ENCODE measurements at places on chromosomes 3 and 15.

DNA sequence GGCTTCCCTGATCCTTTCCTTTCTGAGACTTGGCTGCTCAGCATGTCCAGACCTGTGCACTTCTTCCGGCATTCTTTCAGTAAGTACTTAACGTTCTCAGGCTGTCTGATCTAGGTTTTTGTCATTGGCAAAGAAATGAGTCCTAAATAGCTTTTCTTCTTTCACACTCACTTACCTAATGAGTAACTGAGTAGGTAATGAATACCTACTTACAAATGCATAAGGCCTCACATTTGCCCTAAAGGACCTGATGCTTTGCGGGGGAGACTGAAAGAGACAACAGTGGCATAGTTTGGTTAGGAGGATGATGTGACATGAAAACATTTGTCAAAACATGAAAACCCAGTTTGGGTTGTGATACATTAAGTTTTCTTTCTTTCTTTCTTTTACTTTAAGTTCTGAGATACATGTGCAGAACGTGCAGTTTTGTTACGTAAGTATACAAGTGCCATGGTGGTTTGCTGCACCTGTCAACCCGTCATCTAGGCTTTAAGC, 516.7 kb upstream of the CFAP20DC start:
- no peak for DNase-seq

GRCh38 chr15:64379216-64379960, 1.9 kb downstream of the PCLAF start:
- no peak for DNase-seq

GRCh38 chr3:86702381-86702958, 288.5 kb downstream of the VGLL3 start:
- no peak for DNase-seq

- no peak for DNase-seq
Measured at GRCh38 chr3:146189519-146190173, 28.7 kb upstream of the PLOD2 start.

DNA sequence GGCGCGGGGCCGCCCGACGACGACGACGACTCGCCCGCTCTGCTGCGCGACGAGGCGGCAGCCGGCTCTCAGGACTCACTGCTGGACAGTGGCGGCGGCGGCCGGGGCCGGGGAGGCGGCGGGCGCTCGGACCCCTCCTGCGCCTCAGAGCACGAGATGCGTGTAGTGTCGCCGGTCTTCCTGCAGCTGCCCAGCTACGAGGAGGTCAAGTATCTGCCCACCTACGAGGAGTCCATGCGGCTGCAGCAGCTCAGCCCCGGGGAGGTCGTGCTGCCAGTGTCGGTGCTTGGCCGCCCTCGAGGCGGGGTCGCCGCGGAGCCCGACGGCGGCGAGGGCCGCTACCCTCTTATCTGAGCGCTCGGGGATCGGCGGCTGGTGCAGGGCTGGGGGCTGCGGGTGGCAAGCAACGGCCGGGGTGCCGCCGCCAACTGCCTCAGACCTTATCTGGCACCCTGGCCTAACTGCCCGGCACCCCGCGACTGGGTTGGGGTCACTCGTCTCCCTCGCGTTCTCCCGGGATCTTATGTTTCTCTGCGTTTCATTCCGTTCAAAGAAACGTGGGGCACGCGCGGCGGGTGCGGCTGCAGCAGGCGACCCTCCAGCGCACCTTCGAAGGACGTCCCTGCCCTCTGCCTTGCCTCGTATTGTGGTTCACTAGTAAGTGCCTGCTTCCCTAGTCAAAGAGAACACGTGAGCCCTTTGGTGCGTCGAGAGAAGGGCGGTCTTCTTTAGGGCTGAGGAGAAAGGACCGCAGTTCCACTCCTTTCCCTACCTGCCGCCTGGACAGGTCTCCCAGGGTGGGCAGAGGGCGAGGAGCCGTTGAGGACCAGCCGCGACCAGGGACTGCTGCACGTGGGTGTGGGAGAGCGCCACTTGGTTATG, 1.0 kb downstream of the C3orf80 start:
- no peak for DNase-seq

GRCh38 chr3:39716849-39717248, 92.6 kb upstream of the MYRIP start:
- DNase-seq, result no peak

- no peak for DNase-seq
Measured at GRCh38 chr3:468172-468571, 271.6 kb downstream of the CHL1 start.

DNA sequence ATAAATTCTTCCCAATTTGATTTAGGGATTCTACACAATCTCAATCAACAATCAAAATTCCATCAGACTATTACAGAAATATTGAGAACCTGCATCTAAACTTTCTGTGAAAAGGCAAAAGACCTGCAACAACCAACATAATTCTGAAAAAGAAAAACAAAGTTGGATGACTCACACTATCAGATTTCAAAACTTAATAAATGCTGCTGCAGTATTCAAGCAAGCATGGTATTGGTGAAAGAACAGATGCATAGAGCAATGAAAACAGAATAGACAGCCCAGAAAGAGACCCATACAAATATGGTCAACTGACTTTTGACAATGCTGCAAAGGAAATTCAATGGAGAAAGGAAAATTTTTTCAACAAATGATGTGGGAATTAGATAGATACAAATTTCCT, 477.1 kb upstream of the NR2F2 start:
- no peak for DNase-seq

DNA sequence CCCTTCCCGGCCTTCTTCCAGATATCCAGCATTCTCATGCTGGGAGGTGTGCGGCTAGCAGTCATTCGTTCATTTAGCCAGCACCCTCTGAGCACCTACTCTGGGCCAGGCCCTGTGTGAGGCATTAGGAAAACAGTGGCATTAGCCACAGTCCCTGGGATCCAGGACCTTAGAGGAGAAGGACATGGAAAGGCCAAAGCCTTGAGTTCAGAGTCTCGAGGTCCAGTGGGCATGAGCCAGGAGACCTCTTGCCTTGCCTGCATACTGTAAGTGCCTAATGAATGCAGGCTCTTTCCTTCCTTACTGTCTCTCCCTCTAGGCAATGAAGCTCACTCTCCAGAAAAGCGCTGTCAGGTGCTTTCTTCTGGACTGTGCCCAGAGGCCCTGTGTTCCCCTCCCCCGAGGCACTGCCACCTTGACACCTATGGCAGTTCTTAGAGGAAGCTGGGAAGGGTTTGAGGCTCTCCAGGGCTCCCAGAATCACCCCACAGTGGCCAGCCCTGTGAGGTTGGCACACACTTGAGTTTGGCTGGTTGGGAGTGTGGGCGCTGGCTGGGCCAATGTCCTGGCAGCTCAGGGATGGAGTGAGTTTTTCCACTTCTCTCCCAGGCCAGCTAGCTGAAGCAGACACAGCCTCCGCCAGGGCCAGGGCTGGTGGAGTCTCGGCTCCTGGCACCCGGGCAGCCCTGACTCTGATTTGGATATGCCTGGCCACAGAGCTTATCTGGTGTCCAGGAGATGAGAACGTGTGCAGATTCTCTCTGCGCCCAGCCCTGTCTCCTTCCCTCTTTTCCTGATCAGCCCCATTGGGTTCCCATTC, 5.4 kb downstream of the CORO2B start:
- no peak for DNase-seq

DNA sequence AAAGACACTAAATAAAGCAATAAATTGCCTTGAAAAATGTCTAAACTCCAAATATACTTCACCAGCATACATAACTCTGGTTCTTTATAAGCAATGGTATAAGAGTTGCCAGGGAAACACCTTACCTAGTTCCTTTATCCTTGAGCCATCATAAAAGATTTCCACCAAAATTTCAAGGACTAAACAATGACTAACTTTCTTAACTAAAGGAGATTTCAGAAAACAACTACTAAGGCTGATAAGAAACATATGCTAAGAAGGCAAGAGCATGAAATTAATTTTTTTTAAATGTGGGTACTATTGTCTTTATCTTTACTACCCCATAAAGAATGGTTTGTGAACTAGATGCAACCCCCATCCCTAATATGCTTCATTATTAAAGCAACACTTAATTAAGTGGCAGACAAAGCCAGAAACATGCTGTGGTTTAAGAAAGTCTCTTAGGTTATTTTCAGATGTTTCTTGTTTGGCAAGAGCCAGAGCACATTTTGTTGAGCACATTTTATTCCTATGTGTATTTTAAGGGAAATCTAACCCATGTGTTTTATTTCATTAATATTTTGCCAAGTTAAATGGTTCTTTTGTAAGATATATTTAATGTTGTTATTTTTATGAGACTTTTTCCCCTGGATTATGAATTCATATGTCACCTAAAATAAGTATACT, 17.4 kb upstream of the VEPH1 start:
- no peak for DNase-seq

GRCh38 chr3:193187070-193187722, 53.8 kb upstream of the PLAAT1 start:
- DNase-seq, result no peak

DNA sequence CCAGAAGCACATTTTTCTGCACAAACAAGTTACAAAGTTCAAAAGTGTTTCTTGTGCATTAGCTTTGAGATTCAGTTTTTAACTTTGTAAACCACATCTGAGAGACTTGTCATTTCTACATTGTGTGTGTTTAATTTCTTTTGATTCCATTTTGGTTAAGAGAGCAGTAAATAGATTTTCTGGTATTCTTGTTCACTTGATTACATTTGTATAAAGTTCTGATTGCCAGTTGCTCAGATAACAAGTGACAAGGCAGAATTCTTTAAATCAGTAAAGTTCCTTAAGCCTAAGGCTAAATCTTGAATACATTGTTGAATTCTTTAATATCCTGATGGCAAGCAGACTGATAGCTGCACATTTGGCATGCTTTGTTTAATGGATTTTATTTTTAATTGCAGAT, 3.1 kb upstream of the FBXO22 start:
- no peak for DNase-seq

GRCh38 chr15:81865850-81866537, 179.8 kb downstream of the MEX3B start:
- DNase-seq, result no peak

- no peak for DNase-seq
Measured at GRCh38 chr15:82535566-82536408, 4.5 kb downstream of the RPS17 start.

GRCh38 chr3:165642761-165643420, 194.3 kb downstream of the BCHE start:
- DNase-seq, result no peak

DNA sequence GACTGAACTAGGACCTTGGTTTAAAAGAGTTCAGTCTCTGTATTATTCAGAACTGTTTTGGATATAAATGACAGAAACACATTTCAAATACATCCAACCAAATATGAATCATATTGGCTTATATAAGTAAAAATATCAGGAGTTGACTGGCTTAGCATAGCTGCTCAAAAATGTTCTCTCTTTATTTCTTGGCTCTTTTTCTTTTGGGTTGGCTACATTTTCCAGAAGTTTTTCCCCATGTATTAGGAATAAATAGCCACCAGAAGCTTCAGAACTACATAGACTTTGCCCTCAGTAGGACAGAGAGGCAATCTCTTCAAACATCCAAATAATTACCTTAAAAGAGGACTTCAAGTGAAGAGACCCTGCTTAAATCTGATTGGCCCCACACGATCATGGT, 32.7 kb downstream of the KCNMB2 start:
- no peak for DNase-seq

DNA sequence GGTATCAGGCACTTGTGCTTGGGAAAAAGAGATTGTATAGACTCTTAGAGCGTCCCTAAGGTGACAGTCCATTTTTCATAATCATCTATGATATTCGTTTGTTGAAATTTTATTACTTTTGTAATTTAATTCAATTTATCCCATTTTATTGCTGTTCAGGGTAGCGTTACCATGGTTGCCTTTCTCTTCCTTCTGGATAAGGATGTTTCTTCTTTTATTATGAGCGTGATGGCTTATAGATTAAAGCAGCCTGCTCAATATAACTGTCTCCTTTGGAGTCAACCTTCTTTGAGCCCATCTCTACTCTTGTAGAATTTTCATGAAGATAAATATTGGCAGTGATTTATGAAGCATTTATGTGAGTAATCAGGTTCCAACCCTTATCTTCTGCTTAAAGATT, 182.0 kb downstream of the LRTM1 start:
- no peak for DNase-seq

GRCh38 chr3:137172728-137173127, 214.9 kb downstream of the IL20RB start:
- DNase-seq, result no peak

GRCh38 chr3:50737906-50738598, 63.3 kb downstream of the DOCK3 start:
- no peak for DNase-seq

DNA sequence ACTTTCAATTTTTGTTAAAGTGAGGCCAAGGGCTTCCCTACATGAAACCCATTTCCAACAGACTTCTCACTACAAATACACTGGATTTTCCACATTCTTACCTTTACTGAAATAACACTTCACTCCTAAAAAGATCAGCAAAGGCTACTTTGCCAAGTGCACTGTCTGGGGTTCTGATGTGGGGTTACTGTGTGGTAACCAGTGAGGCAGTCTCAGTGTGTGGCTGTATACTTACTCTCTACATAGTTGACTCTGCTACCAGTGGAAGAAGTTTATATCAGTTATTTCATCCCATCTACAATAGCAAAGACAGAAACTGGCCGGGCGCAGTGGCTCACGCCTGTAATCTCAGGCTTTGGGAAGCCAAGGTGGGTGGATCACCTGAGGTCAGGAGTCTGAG, 5.6 kb downstream of the WDR82 start:
- no peak for DNase-seq

GRCh38 chr15:94327356-94327936, 96.1 kb downstream of the MCTP2 start:
- DNase-seq, result no peak

GRCh38 chr3:119885746-119886530, 104.0 kb downstream of the NR1I2 start:
- no peak for DNase-seq

DNA sequence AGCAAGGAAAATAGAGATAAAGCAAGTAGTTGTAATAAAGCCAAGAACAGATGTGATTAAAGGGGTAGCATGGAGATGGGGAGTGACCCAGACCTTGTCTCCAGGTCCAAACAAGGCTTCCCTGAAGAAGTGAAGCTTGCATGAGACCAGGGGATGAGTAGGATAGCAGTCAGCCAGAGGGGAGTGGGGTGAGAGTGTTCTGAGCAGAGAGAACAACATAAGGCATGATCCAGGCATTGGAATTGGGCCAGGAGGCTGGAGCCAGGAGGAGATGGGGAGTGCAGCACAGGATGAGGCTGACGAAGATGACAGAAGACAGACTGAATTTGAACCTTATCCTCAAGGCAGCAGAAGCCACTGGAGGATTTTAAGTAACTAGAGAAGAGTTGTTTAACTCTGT, 7.2 kb downstream of the TMOD2 start:
- no peak for DNase-seq

DNA sequence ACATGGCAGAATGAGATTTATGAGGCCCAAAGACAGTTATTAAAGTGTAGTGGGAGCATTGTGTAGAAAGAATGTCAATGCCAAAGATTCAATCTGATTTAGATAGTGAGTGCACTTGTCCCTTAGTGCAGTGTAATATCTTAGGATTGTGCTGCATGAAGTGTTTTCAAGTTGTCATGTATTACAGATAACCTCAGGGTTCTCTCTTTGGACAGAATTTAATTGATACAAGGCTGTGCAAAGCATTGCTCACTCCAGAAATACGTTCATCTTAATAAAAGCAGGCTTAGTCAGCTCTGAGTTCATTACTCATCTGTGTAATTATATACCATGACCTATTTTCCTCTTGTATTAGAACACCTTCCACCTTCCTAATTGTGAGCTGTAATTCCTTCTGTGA, 16.0 kb upstream of the GPR171 start:
- no peak for DNase-seq
